Lung (tissue), 17 donors: ENCODE measurements at places on chromosomes 13 and 19.

GRCh38 chr13:76036176-76036575 is 400.0 kb downstream of the LMO7 start:
- DNase-seq: no peak

- DNase-seq: no peak
Observed at GRCh38 chr19:7509625-7510024, 6.3 kb upstream of the ZNF358 start.

DNA sequence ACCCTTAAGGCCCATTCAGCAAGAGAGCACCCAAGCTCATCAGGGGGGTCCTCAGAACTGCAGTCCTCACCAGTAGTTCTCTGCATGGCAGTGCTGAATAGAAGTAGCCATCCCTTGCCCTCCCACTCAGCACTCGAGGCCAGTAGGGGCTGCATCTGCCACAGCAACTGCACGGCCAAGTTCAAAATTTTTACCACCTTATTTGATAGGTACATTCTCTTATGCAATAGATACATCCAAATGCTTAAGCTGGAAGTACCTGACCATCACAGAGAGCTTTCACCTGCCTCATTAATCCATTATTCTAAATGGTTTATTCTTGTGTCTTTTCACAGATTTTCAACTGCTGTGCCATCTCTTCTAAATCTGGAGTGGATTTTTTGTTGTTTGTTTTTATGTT is 1307.4 kb downstream of the SLITRK5 start:
- DNase-seq: no peak

GRCh38 chr19:42129399-42130253 is 2.6 kb downstream of the POU2F2 start:
- no peak for DNase-seq

DNA sequence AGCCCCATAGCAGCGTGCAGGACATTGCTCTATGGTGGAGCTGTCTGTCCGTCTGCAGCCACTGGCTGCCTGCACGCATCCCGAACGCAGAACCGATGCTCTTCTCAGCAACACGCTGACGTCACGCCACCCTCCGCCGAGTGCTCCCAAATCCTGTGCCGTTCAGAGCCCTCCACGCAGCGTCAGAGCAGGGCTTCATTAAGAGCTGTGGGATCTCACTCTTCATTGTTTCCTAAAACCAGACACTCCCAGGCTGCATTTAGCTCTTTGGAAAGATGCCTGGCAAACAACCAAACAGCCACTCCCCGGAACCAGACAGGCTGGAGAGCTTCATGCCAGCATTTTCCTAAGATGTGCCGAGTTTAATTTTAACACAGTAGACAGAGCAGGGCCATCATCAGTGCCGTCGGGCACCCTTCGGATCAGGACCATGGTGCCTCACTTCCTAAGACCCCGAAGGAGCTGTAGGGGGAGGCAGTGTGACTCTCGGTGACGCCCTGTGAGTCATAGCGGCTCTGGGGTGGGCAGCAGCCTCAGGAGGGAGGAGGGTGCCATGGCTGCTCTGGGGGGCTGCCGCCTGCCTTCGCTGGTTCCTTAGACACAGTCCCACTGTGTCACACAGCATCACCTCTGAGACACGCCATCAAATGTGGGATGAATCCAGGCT is 131.5 kb upstream of the MCF2L start:
- no peak for DNase-seq

DNA sequence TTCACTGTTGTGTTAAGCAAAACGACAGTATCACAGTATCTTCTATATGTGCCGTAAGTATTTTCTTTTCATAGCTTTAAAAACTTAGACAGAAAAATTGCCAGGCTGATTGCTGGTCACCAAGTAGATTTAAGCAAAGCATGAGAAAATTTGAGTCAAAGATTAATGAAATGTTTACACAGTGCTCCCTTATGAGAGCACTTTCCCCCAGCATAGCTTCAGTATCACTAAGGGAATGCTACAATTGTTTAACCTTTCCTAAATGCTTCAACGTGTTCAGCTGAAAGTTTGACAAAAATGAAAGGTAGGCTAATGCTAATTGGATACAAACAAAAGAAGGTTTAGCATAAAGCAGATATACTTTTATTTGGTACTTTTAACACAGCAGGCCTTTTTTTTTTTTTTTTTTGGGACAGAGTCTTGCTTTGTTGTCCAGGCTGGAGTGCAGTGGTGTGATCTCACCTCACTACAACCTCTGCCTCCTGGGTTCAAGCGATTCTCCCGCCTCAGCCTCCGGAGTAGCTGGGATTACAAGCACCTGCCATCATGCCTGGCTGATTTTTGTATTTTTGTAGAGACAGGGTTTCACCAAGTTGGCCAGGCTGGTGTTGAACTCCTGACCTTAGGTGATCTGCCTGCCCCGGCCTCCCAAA is 23.4 kb downstream of the PCCA start:
- DNase-seq: peak; percentile 63
